Left lung (tissue), 14 donors: ENCODE measurements at places on chromosomes 1 and 21.

GRCh38 chr1:178566187-178566586, 53.3 kb downstream of the TEX35 start:
- no peaks in the 10 kb centered on the region for H3K4me1 ChIP-seq
- no peaks in the 10 kb centered on the region for H3K36me3 ChIP-seq
- no peak overlapping the region for H3K4me3 ChIP-seq
- H3K27me3 ChIP-seq: no peaks in the 10 kb centered on the region
- DNase-seq: no peak
- no peak overlapping the region for H3K27ac ChIP-seq

- H3K4me1 ChIP-seq: no peaks in the 10 kb centered on the region
- no peaks in the 10 kb centered on the region for H3K27me3 ChIP-seq
- no peaks in the 10 kb centered on the region for H3K36me3 ChIP-seq
- H3K4me3 ChIP-seq: no peak overlapping the region
Measured at GRCh38 chr1:171530676-171531075, 45.3 kb downstream of the PRRC2C start.

GRCh38 chr1:66331658-66332547, 202.1 kb upstream of the SGIP1 start:
- peak overlapping the region; percentile 92 for H3K27ac ChIP-seq
- H3K4me1 ChIP-seq: peaks cover 24% of the 10 kb centered on the region
- H3K27me3 ChIP-seq: no peaks in the 10 kb centered on the region

DNA sequence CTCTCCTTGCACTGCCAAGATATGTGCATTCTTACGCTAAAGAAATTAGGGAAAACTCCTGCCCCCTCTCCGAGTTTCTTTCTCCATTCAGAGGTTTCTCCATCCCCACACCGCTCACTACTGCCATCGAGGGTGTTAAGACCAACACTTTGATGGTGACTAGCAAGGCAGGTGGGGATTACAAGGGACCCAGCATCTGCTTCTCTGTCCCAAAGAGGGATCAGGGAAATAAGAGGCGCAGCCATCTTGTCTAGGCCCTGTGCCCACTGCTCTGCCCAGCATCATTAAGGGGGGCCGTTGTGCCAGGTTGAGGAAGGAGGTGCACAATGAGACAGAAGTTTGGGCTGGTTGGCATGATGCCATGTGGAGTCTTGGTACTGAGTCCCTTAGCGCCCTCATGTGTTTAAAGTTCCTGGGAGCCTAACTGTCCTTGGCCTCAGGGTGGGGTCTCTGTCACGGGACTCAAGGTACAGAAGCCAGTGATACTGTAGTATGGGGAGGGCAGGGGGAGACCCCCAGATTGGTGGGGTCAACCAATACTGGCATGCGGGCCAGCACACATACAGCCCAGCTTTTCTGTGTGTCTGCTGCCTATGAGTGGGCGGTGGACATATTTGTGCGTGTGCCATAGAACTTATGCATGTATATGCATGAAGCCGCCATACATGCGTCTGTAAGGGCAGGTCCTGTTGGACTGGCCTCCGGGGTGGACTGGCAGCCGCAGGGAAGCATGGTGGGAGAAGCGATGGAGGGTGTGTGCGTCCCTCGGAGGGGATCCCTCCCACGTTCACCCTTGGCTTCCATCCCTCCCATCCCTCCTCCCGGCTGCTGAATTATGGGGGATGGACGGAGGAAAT, 5.5 kb downstream of the EFNA3 start:
- DNase-seq: no peak
- H3K4me1 ChIP-seq: peaks cover 65% of the 10 kb centered on the region
- peak overlapping the region; percentile 87 for H3K27ac ChIP-seq
- H3K36me3 ChIP-seq: no peaks in the 10 kb centered on the region
- peak overlapping the region; percentile 69 for H3K4me3 ChIP-seq

DNA sequence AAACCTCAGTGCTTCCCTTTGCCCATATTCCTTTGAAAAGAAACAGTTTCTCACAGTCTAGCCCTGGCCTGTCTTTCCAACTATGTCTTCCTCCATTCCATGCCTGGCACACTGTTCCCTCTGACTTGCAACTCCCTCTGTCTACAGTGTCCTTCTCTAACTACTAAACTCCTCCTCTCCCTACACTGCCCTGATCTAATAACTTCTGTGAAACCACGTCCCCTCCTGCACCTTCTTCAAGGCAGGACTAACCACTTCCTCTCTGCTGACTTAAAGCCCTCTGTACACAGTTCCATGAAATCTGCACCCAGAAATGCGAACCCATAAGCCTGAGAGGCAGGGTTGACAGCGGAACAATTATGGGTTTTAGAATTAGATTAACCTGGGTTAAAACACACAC, 62.2 kb upstream of the ATP1B1 start:
- H3K4me1 ChIP-seq: no peaks in the 10 kb centered on the region
- no peak for DNase-seq
- H3K36me3 ChIP-seq: no peaks in the 10 kb centered on the region
- no peak overlapping the region for H3K27ac ChIP-seq

DNA sequence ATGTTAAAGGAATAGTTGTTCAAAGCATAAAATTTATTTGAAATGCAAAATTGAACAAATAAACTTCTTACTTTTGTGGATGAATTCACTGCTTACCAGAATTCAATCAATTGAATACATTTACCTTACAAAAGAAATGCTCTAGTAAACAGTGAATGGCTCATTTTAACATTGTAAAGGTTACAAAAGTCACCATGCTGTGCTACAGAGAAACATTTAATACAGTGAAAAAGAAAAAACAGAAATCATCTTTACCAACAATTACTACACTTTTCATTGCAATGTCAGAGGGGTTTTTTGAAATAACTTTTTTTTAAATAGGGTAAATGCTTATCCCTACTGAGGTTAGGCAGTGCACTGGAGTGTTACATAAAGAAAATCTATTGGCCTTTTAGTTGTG, 853.0 kb downstream of the NCAM2 start:
- no peaks in the 10 kb centered on the region for H3K4me1 ChIP-seq
- H3K27me3 ChIP-seq: no peaks in the 10 kb centered on the region
- no peaks in the 10 kb centered on the region for H3K36me3 ChIP-seq
- no peak overlapping the region for H3K27ac ChIP-seq
- no peak overlapping the region for H3K4me3 ChIP-seq

DNA sequence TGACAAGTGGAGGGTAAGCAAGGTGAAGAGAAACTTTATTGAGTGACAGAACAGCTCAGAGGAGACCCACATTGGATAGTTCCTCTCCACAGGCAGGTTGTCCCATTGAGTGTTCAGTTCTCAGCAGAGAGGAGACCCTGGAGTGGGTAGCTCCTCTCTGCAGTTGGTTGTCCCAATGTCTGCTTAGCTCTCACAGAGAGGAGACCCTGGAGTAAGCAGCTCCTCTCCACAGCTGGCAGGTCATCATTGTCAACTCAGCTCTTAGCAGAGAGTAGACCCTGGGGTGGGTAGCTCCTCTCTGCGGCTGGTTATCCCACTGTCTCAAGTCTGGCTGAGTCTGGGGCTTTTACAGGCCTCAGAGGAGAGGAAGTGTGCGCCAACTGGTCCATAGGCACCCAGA, 6.0 kb upstream of the CHD1L start:
- no peaks in the 10 kb centered on the region for H3K4me1 ChIP-seq
- no peak for DNase-seq
- H3K36me3 ChIP-seq: no peaks in the 10 kb centered on the region
- no peaks in the 10 kb centered on the region for H3K27me3 ChIP-seq
- H3K4me3 ChIP-seq: no peak overlapping the region

GRCh38 chr1:160431006-160431405, 30.6 kb downstream of the VANGL2 start:
- no peak overlapping the region for H3K27ac ChIP-seq
- no peak overlapping the region for H3K4me3 ChIP-seq
- H3K27me3 ChIP-seq: no peaks in the 10 kb centered on the region
